Heart right ventricle (tissue), 16 donors: ENCODE measurements at places on chromosomes 12 and 14. TPM values are rescaled to one million over a fixed set of nuclear protein-coding genes. Genes with fewer than 3 reads are reported as not detected.

DNA sequence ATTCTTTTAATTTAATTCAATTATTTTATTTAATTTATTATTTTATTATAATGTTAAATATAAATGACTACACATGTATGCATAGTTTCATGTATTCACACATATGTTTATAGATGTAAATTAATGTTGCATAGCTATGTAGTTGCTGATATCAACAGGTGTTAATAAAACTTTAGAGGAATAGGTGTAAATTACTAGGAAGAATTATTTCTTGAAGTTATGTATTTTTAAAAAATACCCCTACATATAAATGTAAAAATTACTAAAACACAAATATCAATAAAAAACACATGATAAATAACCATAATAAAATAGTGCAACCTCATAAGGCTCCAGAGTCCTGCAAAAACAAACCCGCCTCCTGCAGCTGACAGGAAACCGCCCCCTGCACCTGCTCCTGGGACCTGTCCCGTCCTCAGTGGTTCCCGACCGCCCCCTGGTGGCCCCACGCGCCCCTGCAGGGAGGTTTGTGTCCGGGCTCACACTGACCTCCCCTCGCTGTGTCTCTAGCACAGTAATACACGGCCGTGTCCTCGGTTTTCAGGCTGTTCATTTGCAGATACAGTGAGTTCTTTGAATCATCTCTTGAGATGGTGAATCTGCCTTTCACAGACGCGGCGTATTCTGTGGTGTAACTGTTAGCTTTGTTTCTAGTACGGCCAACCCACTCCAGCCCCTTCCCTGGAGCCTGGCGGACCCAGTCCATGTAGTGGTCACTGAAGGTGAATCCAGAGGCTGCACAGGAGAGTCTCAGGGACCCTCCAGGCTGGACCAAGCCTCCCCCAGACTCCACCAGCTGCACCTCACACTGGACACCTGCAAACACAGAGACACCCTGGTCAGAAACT lies 1264.0 kb downstream of the TMEM121 start:
- no peak for DNase-seq
- H3K36me3 ChIP-seq: no peaks in the 10 kb centered on the region
- H3K4me3 ChIP-seq: no peak overlapping the region

NPC2 gene
- total RNA-seq: 105 TPM

DNA sequence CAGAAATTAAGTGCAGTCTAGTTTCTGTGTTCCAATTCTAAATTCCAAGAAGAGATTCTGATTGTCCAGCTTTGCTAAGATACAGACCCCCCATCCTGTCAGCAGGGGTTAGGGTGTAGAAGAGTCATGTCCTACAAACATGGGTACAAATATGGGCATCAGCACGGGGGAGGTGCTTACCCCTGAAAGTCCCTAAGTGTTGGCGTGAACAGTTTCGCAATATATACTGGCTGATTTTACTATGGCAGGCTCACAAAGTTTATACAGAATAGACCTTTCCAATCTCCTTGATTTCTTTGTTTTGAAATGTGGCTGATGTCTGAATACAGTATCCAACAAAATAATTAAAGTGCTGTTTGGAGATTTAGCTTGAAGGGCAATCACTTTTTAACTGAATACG lies 71.6 kb upstream of the PPM1H start:
- no peaks in the 10 kb centered on the region for H3K36me3 ChIP-seq
- no peak for DNase-seq
- no peaks in the 10 kb centered on the region for H3K27me3 ChIP-seq
- H3K4me1 ChIP-seq: no peaks in the 10 kb centered on the region
- H3K4me3 ChIP-seq: no peak overlapping the region
- no peak overlapping the region for H3K27ac ChIP-seq

DNA sequence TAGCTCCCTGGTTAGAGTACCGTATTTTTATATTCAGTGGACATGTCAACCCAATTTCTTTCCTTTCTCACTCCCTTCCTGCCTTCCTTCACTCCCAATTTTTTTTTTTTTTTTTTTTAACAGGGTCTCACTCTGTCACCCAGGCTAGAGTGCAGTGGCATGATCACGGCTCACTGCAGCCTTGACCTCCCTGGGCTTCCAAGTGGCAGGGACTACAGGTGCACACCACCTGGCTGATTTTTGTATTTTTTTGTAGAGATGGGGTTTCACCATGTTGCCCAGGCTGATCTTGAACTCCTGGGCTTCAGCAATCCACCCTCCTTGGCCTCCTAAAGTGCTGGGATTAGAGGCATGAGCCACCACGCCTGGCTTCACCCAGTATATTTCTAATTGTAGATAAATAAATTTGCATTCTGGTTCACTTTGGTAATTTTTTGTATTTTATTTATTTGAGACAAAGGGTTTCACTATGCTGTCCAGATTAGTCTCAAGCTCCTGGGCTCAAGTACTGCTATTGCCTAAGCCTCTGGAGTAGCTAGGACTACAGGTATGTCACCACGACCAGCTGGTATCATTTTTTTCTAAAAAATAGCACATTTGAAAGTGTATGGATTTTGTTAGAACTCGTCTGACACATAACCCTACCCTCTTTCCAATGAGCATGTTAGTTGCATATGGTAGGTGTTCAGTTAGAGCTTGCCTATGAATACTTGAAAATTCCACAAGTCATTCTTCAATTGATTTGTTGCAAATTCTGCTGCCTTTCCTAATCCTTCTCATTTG lies 15.7 kb downstream of the SLC38A2 start:
- H3K27ac ChIP-seq: no peak overlapping the region

DNA sequence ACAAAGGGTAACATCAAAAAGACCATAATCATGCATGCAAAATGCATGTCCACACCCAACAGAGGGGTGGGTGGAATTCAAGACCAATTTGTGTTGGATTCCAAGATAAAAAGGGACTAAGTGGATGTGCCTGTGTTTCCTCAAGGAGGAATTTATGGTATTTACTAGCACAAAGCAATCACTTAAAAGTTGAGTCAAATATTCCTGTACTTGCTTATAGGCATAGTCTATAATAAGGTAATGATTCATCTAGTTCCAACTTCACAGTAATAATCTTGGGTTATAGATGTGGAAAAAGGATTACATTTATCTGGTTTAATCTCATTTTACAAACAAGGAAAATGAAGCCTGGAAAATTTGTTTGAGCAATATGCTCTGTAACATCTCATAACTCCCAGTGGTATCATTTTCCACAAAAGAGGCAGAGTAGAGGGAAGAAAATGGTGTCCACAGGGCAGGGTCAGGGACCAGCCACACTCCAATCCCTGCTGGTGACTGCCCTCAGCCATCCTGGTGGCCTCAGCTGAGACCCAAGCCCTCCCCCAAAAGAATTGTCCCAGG lies 80.8 kb upstream of the REP15 start:
- H3K4me3 ChIP-seq: no peak overlapping the region
- DNase-seq: no peak
- H3K27me3 ChIP-seq: no peaks in the 10 kb centered on the region
- H3K27ac ChIP-seq: no peak overlapping the region

- H3K4me3 ChIP-seq: no peak overlapping the region
- no peak overlapping the region for H3K27ac ChIP-seq
- no peaks in the 10 kb centered on the region for H3K36me3 ChIP-seq
- no peaks in the 10 kb centered on the region for H3K27me3 ChIP-seq
- no peak for DNase-seq
- no peaks in the 10 kb centered on the region for H3K4me1 ChIP-seq
Observed at GRCh38 chr14:61119006-61119405, 138.0 kb downstream of the SLC38A6 start.

GRCh38 chr14:54133896-54134295 lies 177.3 kb upstream of the BMP4 start:
- H3K27me3 ChIP-seq: no peaks in the 10 kb centered on the region
- no peaks in the 10 kb centered on the region for H3K36me3 ChIP-seq
- DNase-seq: no peak
- H3K4me1 ChIP-seq: no peaks in the 10 kb centered on the region

GRCh38 chr12:42021469-42021868 lies 123.2 kb downstream of the GXYLT1 start:
- peak overlapping the region; percentile 13 for H3K27ac ChIP-seq
- H3K4me3 ChIP-seq: no peak overlapping the region
- DNase-seq: no peak
- no peaks in the 10 kb centered on the region for H3K36me3 ChIP-seq
- H3K27me3 ChIP-seq: no peaks in the 10 kb centered on the region
- H3K4me1 ChIP-seq: no peaks in the 10 kb centered on the region

RSRC2 gene
- 43.0 TPM for total RNA-seq
